Effector CD8-positive, alpha-beta T cell (primary cell): ENCODE measurements at places on chromosomes 1 and 21.
A peak's percentile ranks its signal among the peaks of the same experiment; 100 is the strongest.

DNA sequence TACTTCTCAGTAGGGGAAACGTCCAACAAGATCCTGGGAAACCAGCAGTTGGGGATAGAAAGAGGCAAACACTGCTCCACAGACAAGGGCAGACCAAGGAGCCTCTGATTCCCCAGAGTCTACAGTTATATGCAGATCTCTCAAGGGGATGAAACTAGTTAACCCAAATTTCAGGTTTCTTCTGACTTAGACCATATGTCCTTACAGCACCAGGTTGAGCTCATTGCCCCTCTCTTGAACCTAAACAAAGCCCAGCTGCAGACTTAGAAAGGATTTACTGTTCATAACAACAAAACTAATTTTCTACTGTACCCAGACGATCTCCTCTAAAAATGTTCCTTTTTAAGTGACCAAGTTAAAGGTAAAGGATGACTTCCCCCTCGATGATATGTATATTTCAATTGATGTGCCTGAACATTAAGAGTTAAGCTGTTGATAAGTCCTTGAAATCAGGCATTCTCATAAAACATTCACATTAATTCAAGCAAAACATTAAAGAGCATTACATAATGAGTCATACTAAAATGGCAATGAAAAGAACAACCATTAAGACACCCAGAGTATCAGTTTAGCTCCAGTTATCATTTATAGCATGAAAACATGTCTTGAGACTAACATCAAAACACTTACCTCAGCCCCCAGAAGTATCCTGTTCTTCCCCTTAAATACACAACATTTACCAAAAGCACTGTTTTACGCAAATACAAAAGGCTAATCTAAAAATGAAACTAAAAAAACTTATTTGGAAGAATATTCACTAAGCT is 24.1 kb downstream of the SMYD3 start:
- no peak for DNase-seq

DNA sequence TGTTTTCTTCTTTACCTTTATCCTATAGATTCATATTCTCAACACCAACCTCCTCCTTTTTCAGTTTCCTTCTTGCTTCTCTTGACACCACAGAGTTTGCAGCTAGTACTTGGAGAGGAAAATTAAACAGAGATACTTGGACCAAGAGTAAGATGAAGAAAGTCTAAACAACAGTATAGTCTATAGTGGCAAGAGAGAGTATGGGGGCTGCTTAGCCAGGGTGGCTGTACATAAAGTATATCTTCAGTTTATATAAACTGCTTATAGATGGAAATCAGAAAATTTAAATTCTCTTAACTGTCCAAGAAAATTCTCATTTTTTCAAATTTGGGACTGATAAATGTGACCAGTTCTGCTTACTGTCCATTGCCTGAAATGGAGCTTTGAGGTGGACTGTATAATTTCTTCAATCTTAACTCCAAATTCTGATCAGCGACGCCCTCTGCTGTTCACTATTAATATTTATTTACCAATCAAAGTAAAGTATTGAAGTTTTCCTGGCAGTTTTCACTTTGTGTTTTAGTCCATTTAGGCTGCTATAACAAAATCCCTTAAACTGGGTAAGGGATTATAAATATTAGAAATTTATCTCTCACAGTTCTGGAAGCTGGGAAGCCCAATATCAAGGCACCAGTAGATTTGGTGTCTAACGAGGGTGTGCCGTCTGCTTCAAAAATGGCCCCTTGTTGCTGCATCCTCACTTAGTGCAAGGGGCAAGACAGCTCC is 14.8 kb upstream of the METTL18 start:
- no peak for DNase-seq

DNA sequence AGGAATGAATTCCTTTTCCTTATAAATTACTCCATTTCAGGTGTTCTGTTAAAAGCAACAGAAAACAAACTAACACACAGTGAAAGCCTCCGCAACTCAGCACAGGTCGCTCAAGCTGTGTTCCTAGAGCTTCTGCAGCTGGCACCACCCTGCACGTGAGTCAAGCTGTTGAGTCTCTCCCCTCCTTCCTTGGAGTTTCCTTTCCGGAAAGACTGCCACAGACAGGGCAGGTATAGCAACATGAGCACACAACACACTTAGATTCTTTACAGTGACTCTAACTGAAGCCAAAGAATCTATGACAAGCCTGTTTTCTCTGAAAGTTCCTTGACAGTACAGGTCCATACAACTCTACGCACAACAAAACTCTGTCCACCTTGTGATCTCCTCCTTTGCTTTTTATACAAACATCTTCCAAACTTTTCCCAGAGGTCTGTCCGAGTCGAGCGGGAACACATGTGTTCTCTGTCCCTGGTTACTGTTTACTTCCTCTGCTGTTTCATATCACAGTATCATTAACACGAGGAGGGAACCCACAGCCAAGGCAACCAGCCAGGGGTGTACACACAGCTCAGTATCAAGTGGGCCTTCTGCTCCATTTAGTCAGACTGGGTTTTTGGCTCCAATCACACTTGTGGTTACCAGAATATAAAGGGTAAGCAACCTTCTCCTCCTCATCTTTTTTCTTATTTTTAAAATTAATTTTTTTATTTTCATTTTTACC is 38.7 kb upstream of the DESI2 start:
- DNase-seq = no peak

GRCh38 chr1:22816803-22817202 is 106.2 kb downstream of the EPHB2 start:
- no peak for DNase-seq

DNA sequence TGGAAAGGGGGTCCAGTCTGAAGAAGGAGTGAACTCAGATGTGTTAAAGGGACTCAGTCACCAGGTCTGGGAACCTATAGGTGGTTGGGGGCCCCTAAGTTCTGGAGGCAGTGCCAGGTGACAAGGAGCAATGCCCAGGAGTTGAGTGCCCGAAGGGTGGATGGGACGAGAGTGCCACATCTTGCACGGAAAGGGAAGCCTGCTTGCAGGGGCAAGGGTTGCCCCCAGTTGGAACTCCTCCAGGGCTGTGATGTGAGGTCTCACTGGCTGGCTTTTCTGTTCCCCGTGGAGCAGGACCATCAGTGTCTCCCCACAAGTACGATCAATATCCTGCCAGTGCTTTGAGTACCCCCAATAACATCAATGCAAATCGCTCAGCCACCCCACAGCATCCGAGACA is 107.3 kb downstream of the TOMM20 start:
- no peak for DNase-seq

DNA sequence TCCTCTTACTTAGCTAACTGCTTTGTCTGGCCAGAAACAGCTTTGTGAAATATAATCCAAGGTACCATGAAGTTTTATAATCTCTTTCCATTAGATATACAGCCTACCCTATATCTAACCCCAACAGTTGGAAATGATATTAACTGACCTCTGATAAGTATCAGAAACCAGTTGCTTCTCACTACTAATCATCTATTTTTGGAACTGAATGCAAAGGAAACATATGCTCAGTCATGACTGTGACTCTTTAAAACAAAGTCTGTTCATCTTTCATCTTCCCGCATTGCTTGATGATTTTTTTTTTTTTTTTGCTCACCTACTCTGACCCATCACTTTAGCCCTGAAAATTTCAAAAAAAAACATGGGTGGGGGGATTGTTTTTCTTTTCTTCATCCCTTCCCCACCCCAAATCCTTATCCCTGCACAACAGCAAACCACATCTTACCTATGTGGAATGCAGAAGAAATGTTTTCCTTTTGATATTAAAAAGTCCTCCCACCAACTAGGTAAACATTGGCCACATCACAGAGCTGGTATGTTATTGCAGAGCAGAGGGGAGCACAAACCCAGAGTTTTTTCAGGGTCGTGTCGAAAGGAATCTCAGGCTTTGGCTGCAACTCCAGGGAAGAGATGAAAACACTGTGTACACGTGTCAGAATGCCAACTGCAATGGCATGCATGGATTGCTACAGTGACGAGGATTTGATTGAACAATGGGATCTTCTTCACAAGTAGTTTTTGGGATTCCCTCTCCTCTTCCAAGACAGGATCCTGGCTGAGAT is 137.3 kb downstream of the SLC30A10 start:
- DNase-seq = no peak

DNA sequence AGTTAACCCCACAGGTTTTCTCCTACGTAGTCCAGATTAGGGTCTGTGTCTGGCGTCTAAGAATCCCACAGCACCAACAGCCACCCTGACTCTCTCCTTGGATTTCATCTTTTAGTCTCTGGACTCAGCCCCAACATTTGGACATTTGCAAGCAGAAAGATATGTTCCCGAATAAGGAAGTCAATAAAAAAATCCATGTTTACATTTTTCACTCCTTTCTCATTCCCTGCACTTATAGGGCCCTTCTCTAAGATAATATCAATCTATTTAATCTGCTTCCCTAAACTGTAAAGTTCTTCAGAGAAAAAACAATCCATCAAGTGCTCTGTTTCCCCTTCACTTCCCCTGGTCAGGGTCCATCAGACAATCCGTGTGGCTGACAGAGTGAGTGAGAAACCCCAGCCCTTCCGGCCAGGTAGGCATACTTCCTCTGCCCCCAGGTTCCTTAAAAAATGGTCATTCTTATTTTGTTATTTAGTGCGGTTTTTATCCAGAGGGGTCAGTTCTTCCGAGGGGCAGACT is 105.9 kb upstream of the CDC42BPA start:
- DNase-seq = no peak

DNA sequence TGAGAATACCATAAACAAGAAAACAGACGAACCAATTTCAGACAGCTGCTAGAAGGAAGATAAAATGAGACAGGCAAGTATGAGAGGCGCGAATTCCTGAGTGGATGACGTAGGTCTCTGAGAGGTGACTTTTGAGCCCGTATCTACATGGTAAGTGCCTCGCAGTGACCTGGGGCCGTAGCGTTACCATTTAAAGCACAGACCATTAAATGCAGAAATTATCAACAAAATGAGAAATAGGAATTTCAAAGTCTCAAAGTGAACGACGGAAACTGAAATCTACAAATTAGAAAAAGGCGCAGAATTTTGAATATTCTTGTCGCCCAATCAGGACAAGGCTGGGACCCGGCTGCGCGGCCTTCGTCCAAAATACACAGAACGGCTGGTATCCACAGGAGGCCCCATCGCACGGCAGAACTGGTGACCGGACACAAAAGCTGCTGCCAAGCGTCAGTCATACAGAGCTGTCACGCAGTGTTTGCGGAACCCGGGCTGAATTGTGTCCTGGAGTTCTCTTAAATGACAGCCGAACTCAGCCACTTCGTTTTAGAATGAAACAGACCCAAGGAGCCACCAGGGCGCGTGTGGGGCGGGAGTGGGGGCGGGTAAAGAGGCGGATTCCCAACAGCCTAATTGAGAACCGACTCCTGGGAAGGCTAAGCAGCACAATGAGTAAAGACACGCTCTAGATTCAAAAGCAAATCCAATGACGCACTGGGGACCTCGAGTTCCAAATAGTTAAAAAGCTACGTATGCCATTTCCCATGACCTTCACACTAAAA is 13.8 kb upstream of the BOLA1 start:
- DNase-seq = peak; percentile 51

- DNase-seq = no peak
These were observed 103.4 kb downstream of the COL24A1 start for GRCh38 chr1:86052948-86053698.

DNA sequence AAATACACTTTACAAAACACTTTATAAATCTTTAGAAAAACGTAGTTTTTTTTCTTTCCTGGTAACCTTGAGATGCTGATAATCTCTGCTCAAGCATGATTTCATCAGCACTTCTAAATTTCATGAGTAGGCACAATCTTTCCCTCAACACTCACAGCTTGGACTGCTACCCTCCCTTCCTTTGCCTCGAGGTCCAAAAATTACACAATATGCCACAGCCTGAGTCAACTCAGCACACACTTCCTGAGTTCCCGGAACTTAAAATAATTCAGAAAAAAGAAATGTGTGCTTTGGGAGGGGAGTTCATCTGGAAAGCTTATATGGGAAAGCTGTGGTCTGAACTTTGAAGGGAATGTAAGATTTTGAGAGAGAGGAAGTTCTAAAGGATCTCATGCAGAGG is 5.9 kb downstream of the CLCA2 start:
- no peak for DNase-seq

- no peak for DNase-seq
These were observed 145.4 kb downstream of the GRIK3 start for GRCh38 chr1:36888811-36889477.

DNA sequence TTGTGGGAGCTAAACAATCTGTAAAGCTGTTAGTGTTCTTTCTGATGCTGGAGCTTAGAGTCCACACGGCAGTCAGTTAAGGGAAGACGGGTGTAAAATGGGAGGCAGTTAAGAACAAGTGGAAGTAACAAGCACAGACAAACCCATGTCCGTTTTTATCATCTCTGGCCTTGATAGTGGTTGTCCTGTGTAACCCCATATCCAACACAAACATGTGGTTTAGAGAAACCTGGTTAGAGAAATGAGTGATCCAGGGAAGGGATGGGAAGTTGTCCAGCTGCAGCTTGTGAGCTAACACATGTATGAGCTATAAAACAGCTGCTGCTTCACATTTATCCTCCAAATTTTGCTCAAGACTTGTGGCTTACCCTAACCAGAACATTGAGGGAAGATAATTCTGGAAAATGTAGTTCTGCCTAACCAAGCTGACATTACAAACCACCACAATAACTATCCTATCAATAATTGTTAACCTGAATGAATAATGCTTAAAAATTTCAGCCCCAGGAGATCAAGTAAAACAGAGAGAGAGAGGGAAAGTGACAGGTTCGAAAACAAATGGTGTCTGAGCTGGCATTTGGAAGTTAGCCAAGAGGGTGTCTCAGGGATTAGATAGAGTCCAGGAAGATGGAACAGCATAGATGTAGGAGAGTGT is 10.6 kb upstream of the C1orf162 start:
- no peak for DNase-seq

- DNase-seq = no peak
These were observed 14.8 kb downstream of the EDN2 start for GRCh38 chr1:41469706-41470105.

- no peak for DNase-seq
These were observed 3.0 kb upstream of the SLC19A1 start for GRCh38 chr21:45545236-45545570.

GRCh38 chr1:211735208-211736170 is 60.1 kb upstream of the NEK2 start:
- no peak for DNase-seq

DNA sequence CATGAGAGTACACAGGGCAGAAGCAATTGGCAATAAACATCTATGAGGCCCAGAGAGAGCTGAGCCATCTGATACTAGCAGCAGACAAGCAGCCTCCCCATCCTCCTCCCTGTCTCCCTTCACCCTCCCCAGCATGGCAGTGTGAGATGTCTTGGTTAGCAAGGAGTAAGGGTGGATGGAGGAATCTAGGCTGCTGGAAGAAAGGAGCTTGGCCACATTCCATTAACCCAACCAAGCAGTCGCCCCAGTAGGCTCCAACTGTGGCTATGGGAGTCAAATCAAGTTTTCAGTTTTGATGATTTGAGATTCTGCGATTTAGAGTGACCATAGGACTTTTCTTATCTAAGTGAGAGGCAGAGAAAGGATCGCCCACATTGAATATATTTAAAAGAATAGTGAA is 12.9 kb upstream of the RUNX1 start:
- DNase-seq = no peak

- no peak for DNase-seq
These were observed 10.4 kb downstream of the PTGFR start for GRCh38 chr1:78501203-78501602.

- DNase-seq = no peak
These were observed 7.9 kb upstream of the MRPS15 start for GRCh38 chr1:36471830-36472641.
